ENCODE measurements at places on chromosomes 6 and 20. TPM values are rescaled to one million over a fixed set of nuclear protein-coding genes. Genes with fewer than 3 reads are reported as not detected.
A peak's percentile ranks its signal among the peaks of the same experiment; 100 is the strongest.

DNA sequence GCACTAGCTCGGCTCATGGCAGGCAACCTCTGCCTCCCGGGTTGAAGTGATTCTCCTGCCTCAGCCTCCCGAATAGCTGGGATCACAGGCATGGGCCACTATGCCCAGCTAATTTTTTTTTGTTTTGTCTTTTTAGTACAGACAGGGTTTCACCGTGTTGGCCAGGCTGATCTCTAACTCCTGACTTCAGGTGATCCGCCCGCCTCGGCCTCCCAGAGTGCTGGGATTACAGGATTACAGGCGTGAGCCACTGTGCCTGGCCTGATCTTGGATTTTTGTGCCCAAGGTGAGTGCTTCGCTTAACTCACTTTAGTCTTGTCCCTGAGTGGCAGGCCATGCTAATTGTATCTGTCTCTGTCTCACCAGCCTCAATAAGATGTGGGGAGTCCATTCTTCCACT is 78.6 kb downstream of the KCNB1 start:
- peak overlapping the region; percentile 59 for H3K27ac ChIP-seq
- H3K36me3 ChIP-seq = no peaks in the 10 kb centered on the region
- H3K4me3 ChIP-seq = no peak overlapping the region
- H3K4me1 ChIP-seq = peaks cover 89% of the 10 kb centered on the region
- DNase-seq = no peak
- H3K27me3 ChIP-seq = no peaks in the 10 kb centered on the region

DNA sequence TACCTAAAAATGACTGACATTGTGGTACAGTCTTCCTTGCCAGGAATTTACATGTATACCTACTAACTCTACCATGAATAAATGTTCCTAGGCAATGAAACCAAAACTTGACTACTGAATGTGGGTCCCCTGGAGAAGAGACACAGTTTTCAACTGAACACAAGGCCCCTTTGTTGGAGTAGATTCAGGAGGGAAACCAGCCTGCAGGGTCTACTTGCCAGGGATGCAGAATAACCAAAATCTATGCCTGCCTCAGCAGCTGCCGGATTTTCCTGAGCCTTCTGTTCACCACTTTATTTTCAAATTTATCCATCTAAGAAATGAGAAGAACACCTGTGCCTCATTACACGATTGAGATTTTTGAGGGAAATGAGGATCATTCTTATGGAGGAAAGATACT is 211.9 kb downstream of the GRM1 start:
- H3K27me3 ChIP-seq = no peaks in the 10 kb centered on the region
- no peak overlapping the region for H3K27ac ChIP-seq
- no peaks in the 10 kb centered on the region for H3K36me3 ChIP-seq
- H3K4me3 ChIP-seq = no peak overlapping the region
- DNase-seq = no peak
- no peaks in the 10 kb centered on the region for H3K4me1 ChIP-seq

Gene HLA-DOA
- 5.4 TPM for total RNA-seq

GRCh38 chr6:9503111-9503761 is 911.6 kb downstream of the TFAP2A start:
- no peak overlapping the region for H3K4me3 ChIP-seq
- H3K27ac ChIP-seq = no peak overlapping the region
- no peak for DNase-seq

GRCh38 chr6:19803331-19804204 is 33.6 kb upstream of the ID4 start:
- DNase-seq = no peak
- H3K4me1 ChIP-seq = peaks cover 46% of the 10 kb centered on the region
- H3K27me3 ChIP-seq = no peaks in the 10 kb centered on the region
- no peaks in the 10 kb centered on the region for H3K36me3 ChIP-seq
